NCI-H2227 treated with DMSO at 0.1 percent for 48 hours (cell line): ENCODE measurements at places on chromosomes 11 and 22.
A peak's percentile ranks its signal among the peaks of the same experiment; 100 is the strongest.

GRCh38 chr22:44588348-44588747, 90.3 kb upstream of the RTL6 start:
- no peak for DNase-seq

DNA sequence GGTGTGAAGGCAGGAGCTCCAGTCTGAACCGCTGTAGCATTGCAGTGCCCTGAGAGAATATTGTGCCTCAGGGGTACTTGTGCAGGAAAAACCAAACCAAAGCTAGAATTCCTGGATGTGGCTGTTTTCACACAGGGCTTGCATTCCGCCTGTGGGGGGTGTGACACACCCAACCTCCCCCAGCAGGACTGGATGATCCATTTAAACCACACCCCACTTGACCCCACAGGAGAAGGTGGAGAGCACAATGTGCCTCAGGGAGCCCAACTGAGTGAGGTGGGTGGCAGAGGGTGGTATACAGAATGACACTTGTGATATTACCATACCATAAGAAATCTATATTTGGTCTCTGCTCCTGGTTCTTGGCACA, 66.9 kb upstream of the SLC22A12 start:
- no peak for DNase-seq

DNA sequence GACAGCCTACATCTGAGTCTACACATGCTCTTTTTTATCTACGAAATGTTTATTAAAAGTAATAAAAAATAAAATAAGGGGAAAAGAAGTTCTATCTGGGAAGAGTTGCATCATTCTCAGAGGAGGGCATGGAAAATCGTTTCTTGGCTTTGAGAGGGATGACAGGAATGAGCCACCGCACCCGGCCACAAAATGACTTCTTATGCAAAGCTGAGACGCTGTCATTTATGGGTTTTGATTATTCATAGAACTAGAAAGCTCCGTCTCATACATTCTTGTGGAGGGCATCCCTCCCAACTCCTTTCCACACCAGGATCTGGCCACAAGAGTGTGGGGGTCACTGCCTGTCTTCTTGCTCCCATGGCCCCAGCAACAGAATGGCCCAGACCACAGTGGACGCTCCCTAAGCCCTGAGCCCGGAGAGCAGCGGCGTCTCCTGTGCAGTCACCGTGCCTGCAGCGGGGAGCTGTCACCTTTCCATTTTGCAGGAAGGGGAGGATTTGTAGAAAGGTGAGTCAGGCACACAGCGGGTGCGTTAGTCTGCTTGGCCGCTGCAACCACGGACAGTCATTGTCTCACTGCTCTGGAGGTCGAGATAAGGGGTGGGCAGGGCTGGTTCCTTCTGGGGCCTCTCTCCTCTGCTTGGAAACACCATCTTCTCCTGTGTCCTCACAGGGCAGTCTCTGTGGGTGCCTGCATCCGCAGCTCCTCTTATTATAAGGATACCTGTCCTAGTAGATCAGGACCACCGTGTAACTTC, 1388.7 kb downstream of the BRD1 start:
- DNase-seq, result no peak

DNA sequence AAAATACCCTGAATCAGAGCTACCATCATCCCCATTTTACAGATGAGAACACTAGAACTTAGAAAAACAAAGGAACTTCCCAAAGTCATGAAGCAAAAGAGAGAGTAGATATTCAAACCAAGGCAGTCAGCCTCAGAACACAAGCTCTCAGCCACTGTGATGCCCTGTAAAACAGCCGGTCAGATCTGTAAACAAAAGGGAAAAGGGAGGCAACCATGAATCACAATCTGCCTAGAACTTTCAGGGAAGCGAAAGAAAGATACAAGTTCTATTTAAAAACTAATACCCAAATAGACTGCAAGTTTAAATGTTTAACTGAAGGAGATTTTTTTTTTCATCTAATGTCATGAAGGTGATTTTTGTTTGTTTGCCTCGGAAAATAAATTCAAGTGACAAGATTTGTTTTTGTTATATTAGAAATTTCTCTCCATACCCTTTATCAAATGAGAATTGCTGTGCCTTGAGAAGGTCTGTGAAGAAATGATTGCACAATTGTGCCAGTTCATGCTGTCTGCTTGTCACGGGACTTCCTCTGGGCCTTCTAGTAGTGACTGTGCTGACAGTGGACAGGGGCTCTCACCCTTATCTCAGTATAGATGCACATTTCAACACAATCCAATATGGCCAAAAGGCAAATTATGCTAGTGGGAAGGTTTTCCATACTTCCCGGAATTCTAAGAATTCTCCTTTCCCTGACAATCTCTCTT, 11.7 kb downstream of the SAA1 start:
- no peak for DNase-seq

GRCh38 chr11:90332415-90332814, 109.6 kb upstream of the CHORDC1 start:
- no peak for DNase-seq

- DNase-seq, result no peak
Measured at GRCh38 chr11:73330569-73331093, 22.6 kb downstream of the ARHGEF17 start.

- DNase-seq, result no peak
Measured at GRCh38 chr11:23586173-23586572, 725.9 kb upstream of the CCDC179 start.

GRCh38 chr11:76656571-76657081, 13.9 kb downstream of the LRRC32 start:
- DNase-seq, result no peak

GRCh38 chr11:1771273-1771672, 7.5 kb upstream of the CTSD start:
- DNase-seq, result no peak

- DNase-seq, result no peak
Measured at GRCh38 chr22:47690166-47690565, 927.7 kb downstream of the TBC1D22A start.

DNA sequence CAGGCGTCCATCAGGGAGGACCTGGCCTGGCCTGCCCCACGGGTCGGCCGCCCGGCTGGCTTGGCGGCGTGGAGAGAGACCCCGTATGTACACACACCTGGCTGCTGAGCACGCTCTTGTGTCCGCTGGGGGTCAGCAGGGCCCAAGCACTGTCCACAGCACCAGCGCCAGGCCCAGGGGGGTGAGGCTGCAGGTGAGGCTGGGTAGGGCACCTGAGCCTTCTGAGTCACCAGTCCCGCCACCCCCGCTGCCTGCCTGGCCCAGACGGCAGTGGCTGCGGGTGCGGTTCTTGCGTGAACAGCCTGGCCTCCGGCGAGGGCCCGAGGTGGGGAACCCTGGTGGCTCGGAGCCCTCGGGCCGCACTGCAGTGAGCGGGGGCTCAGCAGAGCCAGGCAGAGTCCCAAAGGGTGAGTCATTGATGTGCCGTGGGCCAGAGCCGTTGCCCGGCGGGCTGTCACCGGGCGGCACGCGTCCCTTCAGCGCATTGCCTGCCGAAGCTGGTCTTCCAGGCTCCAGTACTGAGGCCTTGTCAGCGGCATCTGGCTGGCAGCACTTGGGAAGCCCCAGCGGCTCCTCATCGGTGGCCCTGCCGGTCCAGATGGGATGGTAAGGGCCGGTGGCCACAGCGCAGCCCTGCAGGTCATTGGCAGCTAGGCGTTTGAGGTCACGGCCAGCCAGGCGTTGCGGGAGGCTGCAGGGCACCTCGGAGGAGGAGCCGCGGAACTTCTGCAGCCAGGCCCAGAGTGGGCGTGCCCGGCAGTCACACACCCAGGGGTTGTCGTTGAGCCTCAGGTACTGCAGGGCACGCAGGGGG, 26.3 kb downstream of the RTN4R start:
- DNase-seq, result no peak

- no peak for DNase-seq
Measured at GRCh38 chr11:129918361-129918760, 23.0 kb upstream of the NFRKB start.

DNA sequence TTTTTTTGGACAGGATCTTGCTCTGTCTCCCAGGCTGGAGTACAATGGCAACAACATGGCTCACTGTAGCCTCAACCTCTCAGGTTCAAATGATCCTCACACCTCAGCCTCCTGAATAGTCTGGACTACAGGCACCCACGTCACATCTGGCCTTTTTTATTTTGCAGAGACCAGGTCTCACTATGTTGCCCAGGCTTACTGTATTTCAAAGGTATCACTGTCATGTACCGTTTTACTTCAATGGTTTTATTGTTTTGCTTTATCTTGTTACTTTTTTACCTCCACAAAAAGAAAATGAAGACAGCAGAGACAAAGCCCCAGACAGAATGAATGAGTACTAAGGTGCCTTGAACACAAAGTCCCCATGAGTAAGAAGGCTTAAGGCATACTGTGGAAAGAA, 5.1 kb downstream of the TCF20 start:
- DNase-seq, result no peak

GRCh38 chr11:112042161-112042960, 17.2 kb downstream of the DLAT start:
- no peak for DNase-seq

- DNase-seq, result no peak
Measured at GRCh38 chr11:107743191-107743590, 31.3 kb upstream of the SLN start.

GRCh38 chr11:126304457-126305075, 706 bp downstream of the DCPS start:
- DNase-seq, result peak; percentile 46

DNA sequence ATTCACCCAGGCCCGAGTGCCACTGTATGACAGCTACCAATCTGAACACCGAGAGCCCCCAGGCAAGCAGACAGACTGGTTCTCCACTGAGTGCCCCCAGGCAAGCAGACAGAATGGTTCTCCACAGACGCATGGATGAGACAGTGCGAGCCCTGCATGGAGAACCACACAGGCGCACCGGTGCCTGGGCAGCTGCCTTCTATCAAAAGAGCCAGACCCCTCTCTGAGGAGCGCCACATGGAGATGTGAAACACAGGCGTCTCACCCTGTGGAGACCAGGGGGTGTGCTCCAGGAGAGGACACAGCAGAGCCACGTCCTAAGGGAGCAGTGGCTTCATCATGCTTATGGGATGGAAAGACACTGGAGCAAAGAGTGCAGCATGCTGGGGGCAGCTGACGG, 94.5 kb upstream of the BID start:
- DNase-seq, result no peak

GRCh38 chr22:25112538-25113253, 87.0 kb upstream of the CRYBB3 start:
- DNase-seq, result no peak

DNA sequence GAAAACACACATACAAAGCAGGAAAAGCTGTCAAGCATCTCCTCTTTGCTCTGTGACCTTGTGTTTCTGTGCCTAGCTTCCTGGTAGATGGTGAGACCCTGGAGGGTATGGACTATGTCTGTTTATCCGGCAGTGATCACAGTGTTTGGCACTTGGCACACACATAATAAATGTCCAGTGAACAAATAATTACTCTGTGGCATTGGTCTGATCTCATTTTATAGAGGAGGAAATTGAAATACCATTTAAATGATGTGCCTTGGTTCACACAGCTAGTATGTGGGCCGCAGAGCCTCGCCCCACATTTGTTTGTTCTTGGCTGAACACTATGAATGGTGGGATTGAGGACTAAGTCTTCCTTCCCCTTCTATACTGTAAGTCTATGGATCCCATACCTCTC, 104.7 kb upstream of the SPON1 start:
- no peak for DNase-seq
